Naive thymus-derived CD4-positive, alpha-beta T cell (primary cell): ENCODE measurements at places on chromosomes 11 and 22. TPM values are rescaled to one million over a fixed set of nuclear protein-coding genes. Genes with fewer than 3 reads are reported as not detected.

DNA sequence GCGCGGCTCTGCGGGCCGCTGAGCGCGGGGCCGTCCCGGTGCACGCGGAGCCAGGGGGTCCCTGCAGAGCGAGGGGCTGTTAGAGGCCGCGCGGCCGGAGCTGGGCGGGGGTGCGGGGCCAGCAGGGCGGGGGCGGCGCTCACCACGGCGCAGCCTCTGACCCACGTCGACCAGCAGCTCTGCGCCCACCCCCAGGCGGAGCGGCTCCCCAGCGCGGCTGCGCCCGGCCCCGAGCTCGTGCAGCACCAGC is 385 bp upstream of the SCO2 start:
- H3K4me1 ChIP-seq, result peaks cover 14% of the 10 kb centered on the region
- H3K27me3 ChIP-seq, result no peaks in the 10 kb centered on the region
- H3K27ac ChIP-seq, result peak overlapping the region; percentile 87
- DNase-seq, result no peak

- H3K27me3 ChIP-seq, result no peaks in the 10 kb centered on the region
- no peaks in the 10 kb centered on the region for H3K4me1 ChIP-seq
- no peak for DNase-seq
- H3K36me3 ChIP-seq, result peaks cover 42% of the 10 kb centered on the region
These were observed 24.0 kb downstream of the PIK3IP1 start for GRCh38 chr22:31268281-31268680.

NRXN2 gene
- not detected for total RNA-seq

CEND1 gene
- total RNA-seq, result 2.3 and 2.6 TPM in 2 replicates

FAM180B gene
- 0.36 TPM in 1 of 2 replicates, not detected in the other for total RNA-seq
